ENCODE measurements at places on chromosomes 5 and 9.

DNA sequence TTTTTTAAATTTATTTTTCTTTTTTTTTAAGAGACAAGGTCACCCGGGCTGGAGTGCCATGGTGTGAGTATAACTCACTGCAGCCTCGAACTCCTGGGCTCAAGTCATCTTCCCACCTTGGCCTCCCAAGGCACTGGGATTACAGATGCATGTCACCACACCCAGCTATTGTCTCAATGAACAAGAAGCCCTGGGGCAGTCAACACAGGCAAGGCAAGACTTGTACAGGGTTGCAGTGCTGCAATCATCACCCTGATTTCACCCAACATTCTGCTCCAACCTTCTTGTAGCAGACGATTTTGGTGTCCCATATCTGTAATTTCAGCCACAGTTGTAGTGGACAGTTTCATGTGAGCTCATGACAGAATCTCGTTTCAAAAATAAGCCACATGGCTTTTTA lies 205.8 kb upstream of the KIF2A start:
- DNase-seq, result no peak

DNA sequence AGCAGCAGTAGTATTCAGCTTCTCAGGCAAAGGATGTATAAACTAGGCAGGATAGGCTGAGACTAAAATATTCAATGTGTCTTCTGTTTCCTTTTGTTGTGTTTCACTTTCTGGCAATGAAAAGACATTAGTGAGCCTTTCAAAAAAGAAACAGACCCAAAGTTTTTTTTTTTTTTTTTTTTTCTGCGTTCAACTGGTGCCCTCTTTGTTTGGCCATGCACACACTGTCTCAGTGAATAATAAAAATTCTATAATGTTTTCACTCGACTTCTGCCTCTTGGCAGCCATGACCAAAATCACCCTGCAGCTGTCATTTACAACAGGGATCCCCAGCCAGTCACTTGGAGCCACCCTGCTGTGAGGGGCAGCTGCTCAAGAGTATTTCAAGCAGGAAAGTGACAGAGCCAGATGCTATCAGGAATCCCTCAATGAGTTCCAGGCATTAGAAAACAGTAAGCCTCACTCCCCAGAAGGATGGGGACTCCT lies 44.0 kb upstream of the MAN2A1 start:
- DNase-seq, result no peak

GRCh38 chr5:40734986-40735385 lies 20.8 kb downstream of the TTC33 start:
- DNase-seq, result no peak

DNA sequence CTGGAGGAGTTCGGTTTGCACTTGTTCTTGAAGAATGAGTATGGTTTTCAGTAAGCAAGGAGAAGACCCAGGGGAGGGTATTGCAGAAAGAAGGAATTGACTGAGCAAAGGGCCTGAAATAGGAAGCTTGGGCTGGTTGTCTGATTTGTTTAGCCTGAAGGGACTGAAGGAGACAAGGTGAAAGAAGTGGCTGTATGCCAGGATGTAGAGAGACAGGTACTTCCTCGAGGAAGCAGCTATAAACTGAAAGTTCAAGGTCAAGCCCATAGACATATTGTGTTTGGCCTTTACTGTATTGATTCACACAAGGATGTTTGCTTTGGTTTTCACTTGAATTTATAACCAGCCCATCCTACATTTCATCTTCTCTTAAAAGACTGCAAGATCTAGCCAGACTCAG lies 183.1 kb downstream of the PALM2AKAP2 start:
- no peak for DNase-seq

GRCh38 chr9:89023740-89024139 lies 32.5 kb downstream of the S1PR3 start:
- no peak for DNase-seq

GRCh38 chr9:121463026-121463807 lies 36.4 kb downstream of the GGTA1 start:
- no peak for DNase-seq
